Articular chondrocyte of knee joint (primary cell): ENCODE measurements at places on chromosomes 11 and 22. TPM values are rescaled to one million over a fixed set of nuclear protein-coding genes. Genes with fewer than 3 reads are reported as not detected.

LRRC4C gene
- under 0.01 and 0.13 TPM in 2 replicates for total RNA-seq

CHRM1 gene
- not detected in 2 replicates for total RNA-seq

TPBGL gene
- total RNA-seq: 0.11 TPM in 1 of 2 replicates, not detected in the other

VSTM5 gene
- 0.39 and 0.86 TPM in 2 replicates for total RNA-seq

RASGRP2 gene
- total RNA-seq: 0.13 TPM in 1 of 2 replicates, not detected in the other

GPHA2 gene
- not detected in 2 replicates for total RNA-seq
